Left lung (tissue), 14 donors: ENCODE measurements at places on chromosomes 1 and 21. TPM values are rescaled to one million over a fixed set of nuclear protein-coding genes. Genes with fewer than 3 reads are reported as not detected.

DNA sequence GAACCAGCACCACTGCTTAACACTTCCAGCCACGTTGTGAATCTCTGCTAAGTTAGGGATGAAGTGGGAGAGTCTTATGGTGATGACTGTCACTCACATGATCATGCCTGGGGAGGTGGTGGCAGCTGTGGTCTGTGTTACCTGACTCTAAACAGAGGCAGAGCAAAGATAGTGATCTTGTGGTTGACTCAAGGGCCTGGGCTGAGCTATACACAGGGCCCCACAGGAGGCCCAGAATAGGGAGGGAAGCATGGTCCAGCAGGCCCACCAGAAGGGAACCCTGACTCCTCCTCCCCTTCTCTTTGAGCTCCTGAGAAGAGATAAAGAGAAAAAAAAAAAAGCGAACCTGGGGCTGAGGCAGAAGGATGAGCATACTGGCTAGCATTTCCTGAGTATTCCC is 55.0 kb downstream of the PLXNA2 start:
- H3K36me3 ChIP-seq = no peaks in the 10 kb centered on the region
- no peak overlapping the region for H3K27ac ChIP-seq
- H3K4me3 ChIP-seq = no peak overlapping the region
- DNase-seq = no peak
- H3K27me3 ChIP-seq = no peaks in the 10 kb centered on the region

The OPRD1 gene
- polyA plus RNA-seq = 0.18 TPM

DNA sequence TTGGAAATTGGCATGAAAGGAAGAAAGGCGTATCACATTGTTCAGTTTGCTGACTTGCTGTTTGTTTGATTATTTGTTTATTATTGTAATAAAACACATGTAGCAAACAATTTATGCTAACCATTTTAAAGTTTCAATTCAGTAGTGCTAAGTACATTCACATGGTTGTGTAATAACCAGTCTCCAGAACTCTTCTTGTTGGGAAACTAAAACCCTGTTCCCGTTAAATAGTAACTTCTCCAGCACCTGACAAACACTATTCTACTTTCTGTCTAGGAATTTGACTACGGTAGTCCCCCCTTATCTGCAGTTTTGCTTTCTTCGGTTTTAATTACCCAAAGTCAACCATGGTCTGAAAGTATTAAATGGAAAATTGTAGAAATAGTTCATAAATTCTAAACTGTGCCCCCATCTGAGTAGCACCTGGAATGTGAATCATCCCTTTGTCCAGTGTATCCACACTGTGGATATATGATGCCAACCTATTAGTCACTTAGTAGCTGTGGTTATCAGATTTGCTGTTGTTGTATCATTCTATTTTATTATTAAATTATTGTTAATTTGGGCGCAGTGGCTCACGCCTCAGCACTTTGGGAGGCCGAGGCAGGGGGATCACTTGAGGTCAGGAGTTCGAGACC is 5.5 kb downstream of the MORC3 start:
- H3K27me3 ChIP-seq = no peaks in the 10 kb centered on the region
- no peak overlapping the region for H3K27ac ChIP-seq
- H3K36me3 ChIP-seq = peaks cover 28% of the 10 kb centered on the region

The OPTC gene
- polyA plus RNA-seq = not detected
